ENCODE measurements at places on chromosomes 6 and 20. TPM values are rescaled to one million over a fixed set of nuclear protein-coding genes. Genes with fewer than 3 reads are reported as not detected.
A peak's percentile ranks its signal among the peaks of the same experiment; 100 is the strongest.

LAMA2 gene
- total RNA-seq = 0.05 TPM

DNA sequence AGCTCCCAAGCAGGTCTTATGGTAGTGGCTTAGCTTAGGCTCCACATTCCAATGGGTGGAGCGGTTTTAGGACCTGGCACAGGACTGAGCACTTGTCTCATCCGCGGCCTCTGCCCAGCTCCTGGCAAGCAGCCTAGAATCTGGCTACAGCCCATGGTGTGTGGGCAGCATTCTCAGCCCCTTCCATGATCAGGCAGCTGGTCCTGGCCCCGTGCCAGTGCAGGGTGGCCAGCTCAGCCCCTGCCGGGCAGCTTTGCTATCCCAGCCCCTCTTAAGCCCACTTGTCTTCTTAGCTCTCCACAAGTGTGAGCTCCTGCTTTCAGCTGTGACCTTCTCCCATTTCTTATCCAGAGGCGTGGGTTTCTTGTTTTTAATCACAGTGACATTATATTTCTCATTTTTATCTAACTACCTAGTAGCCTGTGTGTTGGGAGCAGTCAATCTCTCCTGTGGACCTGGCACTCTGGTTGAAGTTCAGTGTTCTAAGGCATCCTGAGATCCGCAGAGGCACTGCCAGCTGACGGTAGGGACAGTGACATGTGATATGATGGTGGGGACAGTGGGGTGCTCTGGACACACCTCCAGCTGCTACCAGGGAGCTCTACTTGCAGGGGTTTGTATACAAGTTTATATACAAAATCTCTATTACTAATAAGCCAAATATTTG, 119.9 kb upstream of the PRND start:
- peaks cover 46% of the 10 kb centered on the region for H3K27me3 ChIP-seq
- DNase-seq = no peak

DNA sequence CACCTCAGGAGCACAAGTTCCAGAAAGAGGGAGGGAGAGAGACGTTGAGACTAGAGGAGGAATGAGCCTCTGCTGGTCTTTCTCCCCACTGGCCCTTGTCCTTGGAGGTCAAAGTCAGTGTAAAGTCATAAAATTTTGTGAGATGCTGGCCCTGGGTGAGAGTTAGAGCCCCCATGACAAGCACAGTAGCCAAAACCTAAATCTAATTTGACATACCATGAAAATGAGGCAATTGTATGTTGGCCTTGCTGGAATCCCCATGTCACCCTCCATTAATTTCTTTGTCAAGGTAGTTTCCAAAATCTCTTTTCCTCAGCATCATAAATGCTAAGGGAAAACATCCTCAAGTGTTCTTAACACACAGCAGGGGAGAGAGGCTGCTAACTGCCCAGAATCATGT, 17.6 kb upstream of the NEDD9 start:
- H3K36me3 ChIP-seq = peaks cover 56% of the 10 kb centered on the region
- no peak overlapping the region for H3K4me3 ChIP-seq
- no peak overlapping the region for H3K27ac ChIP-seq

- H3K27me3 ChIP-seq = no peaks in the 10 kb centered on the region
- DNase-seq = no peak
- H3K4me1 ChIP-seq = peaks cover 48% of the 10 kb centered on the region
- H3K36me3 ChIP-seq = peaks cover 81% of the 10 kb centered on the region
- H3K27ac ChIP-seq = no peak overlapping the region
These were observed 3.8 kb downstream of the TOMM34 start for GRCh38 chr20:44956410-44956809.

DNA sequence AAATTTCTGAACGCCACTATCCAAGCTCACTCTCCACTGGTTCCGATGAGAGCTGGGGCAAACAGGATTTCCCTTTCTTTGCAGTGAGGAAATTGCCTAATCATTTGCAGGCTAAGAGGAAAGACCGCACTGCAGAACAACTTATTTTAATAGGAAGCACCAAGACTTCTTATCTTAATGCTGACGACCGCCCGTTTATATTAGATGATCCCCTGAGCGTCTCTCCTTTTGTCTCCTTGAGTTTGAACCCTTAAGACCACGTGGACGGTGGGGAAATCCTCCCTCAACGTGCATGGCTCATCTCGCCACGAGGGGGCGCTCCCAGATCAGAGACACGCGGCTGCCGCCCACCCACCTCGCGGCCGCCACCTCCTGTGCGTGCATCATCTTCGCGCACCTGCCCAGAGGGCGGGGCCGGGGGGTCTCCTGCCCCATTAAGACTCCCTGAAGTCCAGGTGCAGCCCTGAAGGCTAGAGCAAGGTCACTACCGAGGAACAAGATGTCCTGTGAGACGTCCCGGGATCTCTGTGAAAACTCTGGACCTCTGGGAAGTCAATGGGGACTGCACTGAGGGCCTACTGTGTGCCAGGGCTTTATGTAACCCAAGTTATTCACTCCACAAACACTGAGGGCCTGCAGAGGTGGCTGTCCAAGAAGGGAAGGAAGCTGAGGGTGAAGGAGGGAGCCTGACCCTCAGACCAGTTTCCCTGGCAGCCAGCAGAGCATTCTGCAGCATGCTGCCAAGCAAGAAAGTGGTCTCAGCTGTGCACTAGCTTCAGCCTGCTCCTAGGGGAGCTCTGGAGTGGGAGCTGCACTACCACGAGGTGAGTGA, 28.1 kb downstream of the PDYN start:
- peaks cover 13% of the 10 kb centered on the region for H3K27me3 ChIP-seq
- peak overlapping the region; percentile 50 for H3K4me3 ChIP-seq
- no peaks in the 10 kb centered on the region for H3K36me3 ChIP-seq
- no peak overlapping the region for H3K27ac ChIP-seq

All from activated T-helper 2 cell treated with anti-CD3 and anti-CD28 coated beads, Interferon-gamma antibody, Interleukin-2, Interleukin-4, amounts not matched to agents 10 μg/mL and 5 μg/mL and 100 μg/mL, durations not matched to agents 14 hours and 24 hours and 36 hours (primary cell).